ENCODE measurements at places on chromosomes 16 and 17.

GRCh38 chr16:88836791-88837190 lies 20.0 kb downstream of the GALNS start:
- no peak for DNase-seq

GRCh38 chr17:59521465-59522126 lies 43.8 kb upstream of the DHX40 start:
- no peak for DNase-seq

DNA sequence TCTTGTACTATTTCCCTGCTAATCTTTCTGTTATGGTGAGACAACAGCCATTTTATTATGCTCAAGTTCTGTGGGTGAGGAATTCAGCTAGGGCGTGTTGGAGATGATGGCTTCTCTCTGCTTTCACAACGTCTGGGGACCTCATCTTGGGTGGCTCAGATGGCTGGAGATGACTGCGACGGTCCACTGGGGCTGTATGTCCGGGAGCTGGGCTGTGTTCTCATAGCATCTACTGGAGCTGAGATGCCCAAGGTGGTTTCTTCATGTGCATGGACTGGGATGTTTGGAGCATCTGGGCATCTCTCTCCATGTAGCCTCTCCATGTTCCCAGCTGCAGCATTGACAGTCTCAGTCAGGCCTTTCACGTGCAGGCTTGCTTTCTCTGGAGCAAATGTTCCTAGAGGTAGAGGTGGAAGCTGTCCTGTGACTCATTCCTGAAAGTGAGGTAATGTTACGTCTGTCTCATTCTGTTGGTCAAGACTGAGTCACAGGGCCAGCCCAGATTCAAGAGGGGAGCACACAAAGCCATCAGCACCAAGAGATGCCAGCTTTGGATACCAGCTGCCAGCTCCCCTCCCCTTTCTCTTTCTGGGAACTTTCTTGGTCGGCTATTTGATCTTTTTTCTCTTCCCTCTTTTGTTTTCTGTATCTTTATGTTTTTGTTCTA lies 96.2 kb downstream of the RAP1GAP2 start:
- peak; percentile 25 for DNase-seq

DNA sequence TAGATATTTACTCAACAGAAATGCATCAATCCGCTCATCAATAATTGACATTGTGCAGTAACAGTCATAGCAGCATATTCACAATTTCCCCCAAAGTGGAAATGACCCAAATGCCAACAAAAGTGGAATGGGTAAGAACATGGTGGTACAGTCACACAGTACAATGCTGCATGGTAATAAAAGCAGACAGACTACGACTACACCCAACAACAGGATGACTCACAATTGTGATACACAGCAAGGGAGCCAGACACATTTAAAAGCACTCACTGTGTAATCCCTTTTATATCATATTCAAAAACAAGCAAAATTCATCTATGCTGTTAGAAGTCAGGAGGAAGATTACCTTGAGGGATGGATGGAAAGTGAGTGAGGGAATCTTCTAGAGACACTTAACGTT lies 76.5 kb upstream of the NUDT7 start:
- DNase-seq: no peak

GRCh38 chr17:17381446-17382064 lies 78.4 kb downstream of the NT5M start:
- no peak for DNase-seq

DNA sequence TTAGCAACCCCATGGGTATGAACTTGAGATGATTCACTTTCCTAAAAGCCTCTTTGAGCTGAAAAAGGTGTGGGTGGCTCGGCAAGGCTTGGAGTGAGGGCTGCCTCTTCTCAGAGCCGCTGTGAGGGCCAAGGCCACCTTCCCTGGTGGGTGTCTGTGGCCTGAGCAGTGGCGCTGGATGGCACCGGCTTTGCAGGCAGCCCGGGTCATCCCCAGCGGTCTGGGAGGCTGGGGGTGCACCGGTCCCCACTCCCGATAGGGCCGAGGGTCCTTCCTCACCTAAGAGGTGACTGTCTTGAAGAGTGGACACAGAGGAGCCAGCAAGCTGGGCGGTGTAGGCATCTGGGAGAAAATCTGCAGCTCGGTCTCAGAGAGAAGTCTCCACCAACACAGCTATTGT lies 79.2 kb upstream of the RBL2 start:
- no peak for DNase-seq

GRCh38 chr17:79135628-79136405 lies 61.2 kb downstream of the ENGASE start:
- DNase-seq: no peak

DNA sequence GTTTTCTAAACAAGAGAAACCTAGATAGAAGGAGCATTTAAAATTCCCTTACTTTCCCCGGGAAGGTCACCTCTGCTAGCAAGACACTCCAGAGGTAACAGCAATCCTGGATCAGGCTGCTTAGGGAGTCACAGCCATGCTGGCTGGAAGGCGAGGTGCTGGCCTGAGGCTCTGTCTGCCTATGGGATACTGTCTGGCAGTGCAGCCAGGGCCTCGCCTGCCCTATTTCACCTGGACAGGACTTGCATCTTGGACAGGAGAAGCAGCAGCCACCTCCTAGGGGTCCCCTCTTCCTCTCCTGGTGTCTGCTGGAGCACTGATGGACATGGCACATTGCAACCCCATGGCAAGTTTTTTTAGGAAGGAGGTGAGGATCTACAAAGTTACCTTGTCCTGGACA lies 15.1 kb downstream of the FA2H start:
- no peak for DNase-seq

- DNase-seq: no peak
These were observed 68.6 kb downstream of the SDK2 start for GRCh38 chr17:73575470-73576221.

DNA sequence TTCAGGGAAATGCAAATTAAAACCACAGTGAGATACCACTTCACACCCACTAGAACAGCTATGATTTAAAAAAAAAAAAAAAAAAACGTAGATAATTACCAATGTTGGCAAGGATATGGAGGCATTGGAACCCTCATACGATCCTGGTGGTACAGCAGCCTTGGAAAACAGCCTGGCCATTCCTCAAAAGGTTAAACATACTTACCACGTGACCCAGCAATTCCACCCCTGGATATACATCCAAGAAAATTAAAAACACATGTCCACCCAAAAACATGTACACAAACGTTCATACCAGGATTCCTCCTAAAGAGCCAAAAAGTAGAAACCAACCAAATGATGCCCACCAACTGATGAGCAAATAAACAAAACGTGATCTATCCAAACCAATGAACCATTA lies 68.1 kb downstream of the GAS7 start:
- no peak for DNase-seq

GRCh38 chr17:61750656-61751055 lies 112.7 kb downstream of the BRIP1 start:
- no peak for DNase-seq

GRCh38 chr16:78871241-78871640 lies 729.3 kb downstream of the MAF start:
- no peak for DNase-seq

DNA sequence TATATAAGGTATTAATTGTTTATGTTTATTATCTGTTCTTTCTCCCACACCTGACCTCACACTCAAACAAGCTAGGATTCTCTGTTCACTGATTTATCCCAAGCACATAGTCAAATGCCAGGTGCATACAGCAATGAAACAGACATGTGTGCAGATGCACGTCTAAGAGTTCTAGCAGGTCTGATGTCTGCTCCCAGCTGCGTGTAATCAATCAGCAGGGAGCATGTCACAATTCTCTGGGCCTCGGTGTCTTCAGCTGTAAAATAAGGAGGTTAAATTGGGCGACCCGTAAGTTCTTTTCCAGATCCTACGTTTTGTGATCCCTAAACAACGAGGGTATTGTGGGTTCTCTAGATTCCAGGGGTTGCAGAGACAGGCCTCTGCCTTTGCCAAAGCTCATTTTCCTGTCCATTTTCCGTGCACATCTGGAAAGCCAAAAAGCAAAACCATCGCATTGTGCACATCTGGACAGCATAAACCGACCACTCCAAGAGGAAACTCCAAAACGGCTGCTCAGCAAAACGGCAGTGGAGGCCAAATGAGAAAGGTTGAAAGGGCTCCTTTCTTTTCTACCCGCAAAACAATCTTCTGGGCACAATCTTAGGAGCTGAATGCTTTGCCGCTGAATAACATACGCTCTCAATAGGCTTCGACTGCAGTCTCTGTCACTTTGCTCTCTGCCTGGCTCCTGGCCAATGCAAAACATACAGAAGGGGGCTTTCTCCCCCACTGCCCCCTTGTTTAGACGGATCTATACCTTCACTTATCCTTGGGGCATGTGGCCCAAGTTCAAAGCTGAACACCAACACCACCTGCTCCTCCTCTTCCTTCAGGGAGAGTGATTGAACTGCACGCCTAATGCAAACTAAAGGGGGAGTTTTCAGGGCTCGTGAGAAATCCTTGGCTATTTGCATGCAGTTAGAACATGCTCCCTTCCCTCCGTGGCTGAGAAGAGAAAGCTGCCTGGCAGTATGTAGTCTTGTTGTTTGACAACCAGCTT lies 426.3 kb downstream of the SLC39A11 start:
- no peak for DNase-seq

GRCh38 chr17:82871056-82871775 lies 31.4 kb upstream of the ZNF750 start:
- DNase-seq: no peak

GRCh38 chr16:58882292-58882691 lies 148.2 kb upstream of the GOT2 start:
- no peak for DNase-seq

- no peak for DNase-seq
These were observed 26.5 kb downstream of the ASIC2 start for GRCh38 chr17:33266611-33267010.

DNA sequence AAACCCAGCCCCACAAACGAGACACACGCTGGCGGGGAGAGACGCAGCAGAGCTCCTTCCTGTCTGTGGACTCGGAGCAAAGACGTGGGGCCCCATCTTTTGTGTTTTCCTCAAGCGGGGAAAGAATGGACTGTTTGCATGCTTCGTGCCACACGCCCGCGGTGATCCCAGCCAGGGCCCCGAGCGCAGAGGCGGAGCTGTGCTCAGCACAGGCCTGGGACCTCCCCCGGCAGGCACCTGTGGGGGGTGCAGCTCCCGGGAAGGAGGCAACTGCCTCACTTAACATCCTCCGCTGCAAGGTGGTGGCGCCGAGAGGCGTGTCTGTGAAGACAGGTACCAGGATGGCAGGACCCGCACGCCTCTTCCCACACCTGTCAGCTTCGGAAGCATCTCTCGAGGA lies 19.1 kb downstream of the TRARG1 start:
- no peak for DNase-seq

- DNase-seq: no peak
These were observed 24.1 kb downstream of the NPRL3 start for GRCh38 chr16:114327-114726.

- DNase-seq: no peak
These were observed 41.9 kb upstream of the TMEM132E start for GRCh38 chr17:34537445-34537844.

DNA sequence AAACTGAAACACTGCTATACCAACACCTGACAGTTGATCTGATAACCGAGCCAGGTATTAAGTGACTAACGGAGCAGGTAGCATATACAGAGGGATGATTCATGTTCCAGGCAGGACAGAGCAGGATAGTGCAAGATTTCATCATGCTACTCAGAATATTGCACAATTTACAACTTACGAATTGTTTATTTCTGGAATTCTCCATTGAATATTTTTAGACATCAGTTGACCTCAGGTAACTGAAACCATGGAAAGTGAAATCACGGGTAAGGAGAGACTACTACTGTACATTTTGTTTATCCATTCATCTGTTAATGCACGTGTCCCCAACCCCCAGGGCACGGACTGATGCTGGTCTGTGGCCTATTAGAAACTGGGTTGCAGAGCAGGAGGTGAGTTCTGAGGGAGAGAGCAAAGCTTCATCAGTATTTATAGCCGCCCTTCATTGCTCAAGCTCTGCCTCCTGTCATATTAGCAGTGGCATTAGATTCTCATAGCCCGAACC lies 14.5 kb upstream of the PPM1E start:
- DNase-seq: no peak

DNA sequence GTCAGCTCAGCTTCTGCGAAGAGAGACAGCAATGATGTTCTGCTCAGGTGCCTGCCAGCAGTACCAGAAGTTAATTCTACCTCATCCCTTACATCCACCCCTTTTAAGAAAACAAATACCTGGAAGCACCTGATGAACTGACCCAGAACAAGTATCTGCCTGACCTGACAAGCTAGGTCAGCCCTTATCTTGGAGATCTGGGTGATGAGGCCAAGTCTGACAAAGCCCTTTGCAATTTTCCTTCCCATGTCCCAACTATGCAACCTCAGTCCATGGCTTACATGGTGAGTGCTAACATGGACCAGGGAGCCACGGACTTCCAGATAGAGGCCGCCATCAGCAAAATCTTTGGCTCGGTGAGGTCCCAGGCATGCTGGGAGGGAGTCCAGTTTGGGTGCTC lies 3.6 kb downstream of the ACADVL start:
- no peak for DNase-seq

GRCh38 chr16:71218306-71218963 lies 12.1 kb downstream of the HYDIN start:
- DNase-seq: no peak

DNA sequence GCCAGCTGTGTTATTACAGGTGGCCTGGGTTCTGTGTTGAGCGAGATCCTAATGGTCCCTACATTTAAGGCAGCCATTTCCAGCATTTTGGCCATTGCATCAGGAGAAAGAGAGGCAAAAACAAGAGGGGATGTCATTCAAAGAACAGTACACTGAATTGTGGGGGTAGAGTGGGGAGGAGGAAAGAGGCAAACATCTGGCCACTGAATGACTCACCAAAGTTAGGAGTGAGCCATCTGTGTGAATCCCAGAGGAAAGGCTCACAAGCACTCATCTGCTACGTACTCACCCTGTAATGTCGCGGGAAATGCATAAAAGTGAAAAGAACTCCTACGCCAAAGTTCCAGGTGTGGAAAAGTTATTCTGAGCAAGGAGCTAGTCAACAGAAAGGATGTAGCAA lies 16.7 kb downstream of the KRABD2 start:
- no peak for DNase-seq

DNA sequence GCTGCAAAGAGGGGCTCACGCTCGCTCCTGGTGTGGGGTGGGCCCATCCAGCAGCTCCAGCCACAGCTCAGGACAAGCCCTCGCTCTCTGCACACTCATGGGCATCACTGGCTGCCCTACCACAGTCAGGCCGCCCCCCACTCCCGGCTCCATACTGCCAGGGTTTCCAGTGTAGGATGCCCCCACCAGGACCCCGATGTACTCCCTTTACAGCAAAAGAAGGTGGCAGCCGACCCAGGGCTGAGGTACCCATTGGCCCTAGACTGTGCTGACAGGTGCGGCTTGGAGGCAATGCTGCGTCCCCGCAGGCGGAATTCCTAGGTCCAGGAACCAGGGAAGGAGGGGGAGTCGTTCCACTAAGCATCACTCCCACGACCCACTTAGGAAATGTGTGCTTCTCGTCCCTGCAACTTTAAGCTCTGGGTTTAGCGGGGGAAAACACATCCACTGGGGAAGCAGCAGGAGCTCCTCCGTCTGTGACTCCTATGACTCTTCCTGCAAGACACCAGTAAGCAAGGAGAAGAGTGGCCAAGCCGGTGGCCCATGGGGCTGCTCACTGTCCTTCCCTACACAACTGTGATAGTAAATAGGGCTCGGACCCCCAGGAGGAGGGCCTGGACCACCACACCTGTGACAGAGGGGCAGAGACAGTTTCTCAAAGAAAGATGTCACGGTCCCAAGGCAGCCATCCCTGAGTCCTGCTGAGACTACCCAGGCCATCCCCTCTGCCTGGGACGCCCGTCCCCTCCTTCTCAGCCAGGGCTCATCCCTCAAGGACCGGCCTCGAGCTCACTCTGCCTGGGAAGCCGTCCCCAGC lies 13.1 kb downstream of the CORO7 start:
- DNase-seq: no peak
